Fibroblast of upper back skin (primary cell): ENCODE measurements at places on chromosomes 16 and 17.

- DNase-seq, result peak; percentile 30
These were observed 85.6 kb downstream of the OMG start for GRCh38 chr17:31211352-31212012.

DNA sequence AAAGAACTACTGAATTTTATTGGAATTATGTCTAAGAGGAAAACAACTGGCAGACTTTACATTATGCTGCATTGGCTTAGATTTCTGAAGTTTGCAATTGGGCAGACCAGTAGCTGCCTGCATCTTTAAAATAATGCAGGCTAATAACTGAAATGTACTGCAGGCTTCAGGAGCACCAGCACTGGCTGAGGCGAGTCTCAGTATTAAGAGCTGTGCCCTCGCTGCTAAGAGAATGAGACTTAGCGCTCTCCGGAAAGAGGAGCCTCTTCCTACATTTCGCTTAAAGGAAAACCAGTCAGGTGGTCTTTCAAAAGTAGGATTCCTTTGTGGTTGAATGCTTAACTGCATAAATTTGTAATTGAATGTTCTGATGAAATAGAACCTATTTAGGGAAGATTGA, 885 bp downstream of the CNTNAP4 start:
- DNase-seq, result no peak

DNA sequence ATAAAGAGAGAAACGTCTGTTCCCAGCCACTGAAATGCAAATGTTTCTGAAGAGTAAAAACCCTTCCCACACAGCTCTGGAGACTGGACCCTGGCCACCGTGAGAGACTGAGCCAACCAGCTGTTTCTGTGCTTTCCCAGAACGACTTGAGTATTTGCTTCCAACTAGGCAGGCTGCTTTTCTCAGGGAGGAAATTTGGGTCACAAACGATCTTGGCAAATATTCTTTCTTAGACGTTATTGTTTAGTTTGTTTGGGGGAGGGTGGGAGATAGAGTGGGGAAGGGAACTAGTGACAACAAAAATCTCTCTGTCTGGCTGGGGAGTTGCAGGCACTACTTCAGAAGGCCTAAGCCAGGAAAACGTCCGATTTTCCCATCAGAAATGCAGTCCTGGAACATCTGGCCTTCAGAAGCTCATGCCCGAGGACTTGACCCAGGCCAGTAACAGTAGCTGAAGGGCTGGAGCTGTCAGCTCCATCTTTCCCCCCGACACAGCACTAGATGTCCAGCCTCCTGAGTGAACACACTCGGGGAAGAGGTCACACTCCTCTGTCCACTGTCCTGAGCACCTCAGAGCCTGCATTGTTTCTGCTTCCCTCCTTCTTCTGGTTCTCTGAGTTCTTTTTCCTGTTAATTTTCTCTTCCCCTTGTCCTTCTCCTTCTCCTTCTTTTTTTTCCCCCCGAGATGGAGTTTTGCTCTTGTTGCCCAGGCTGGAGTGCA, 4.0 kb downstream of the CCDC92B start:
- DNase-seq, result no peak

- DNase-seq, result peak; percentile 80
These were observed 32.7 kb downstream of the ITGB3 start for GRCh38 chr17:47286198-47286914.

DNA sequence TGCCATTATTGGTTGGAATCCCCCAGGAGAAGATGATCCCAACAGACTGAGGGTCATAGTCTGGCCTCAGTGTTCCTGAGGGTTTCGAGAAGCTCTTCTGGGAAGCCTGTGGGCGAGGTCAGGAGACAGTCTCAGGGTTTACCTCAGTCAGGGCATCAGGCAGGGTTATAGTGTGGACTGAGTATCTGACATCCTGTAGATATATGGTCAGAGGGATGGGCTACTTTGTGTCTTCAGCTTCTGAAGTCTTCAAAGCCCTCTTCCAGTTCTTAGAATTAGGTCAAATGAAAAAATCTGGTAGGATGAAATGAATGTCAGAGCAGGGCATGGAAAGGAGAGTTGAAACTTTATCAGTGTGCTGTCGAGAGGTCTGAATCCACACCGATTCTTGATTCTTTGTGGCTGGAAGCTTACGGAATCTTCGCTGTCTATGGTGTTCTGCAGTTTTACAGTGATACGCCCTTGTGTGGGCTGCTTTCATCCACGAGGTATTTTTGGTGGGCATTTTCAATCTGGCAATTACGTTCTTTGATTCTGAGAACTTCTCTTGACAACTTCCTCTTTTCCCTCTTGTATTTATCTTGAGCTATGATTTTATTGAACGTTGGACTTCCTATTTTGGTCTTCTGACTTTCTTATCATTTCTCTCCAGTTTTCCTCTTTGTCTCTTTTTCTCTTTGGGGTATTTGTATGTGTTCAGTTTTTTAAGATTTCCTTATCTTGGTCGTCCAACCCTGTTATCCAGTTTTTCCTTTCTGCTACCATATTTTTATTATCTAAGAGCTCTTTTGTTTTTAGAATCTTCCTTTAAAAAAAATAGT, 30.4 kb downstream of the BPTF start:
- no peak for DNase-seq

- DNase-seq, result no peak
These were observed 161.5 kb downstream of the FTO start for GRCh38 chr16:53865494-53865863.

DNA sequence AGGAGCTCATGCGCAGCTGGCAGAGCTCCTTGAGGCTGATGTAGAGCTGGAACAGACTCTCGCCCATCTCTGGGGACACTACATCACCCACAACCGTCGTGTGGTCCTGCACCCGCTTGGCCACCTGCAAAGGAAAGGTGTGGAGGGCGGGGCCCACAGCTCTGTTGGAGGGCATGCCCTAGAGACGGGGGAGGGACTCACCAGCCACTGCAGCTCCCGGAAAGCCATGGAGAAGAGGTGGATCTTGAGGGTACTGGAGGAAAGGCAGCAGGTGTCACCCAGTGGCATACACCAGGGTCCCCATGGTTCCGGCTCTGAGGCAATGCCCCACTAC, 8.6 kb downstream of the UNC13D start:
- no peak for DNase-seq

DNA sequence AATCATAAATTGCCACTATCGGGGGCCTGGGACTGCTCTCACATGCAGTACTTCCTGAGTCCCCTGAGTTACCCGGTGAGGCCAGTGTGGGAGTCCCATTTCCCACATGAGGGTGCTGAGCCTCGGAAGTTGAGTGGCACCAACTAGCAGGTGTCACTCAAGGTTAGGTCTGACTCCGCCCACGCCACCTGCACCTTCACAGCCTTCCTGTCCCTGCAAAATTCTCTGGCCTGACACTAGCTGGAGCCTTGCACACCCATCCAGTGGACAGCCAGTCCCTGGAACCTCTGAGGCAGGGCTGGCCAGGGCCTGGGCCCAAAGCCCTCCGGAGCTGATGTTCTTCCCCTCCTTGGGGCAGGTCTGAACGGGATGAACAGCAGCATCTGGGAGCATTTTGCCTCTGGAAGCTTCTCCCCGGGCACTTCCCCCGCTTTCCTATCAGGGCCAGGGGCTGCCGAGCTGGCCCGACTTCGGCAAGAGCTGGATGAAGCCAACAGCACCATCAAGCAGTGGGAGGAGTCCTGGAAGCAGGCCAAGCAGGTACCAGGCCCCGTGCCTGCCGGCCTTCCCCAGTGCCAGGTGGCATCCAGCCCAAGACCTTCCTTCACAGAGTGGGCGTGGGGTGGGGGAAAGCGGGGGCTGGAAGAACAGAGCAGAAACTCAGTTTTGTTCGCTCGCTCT, 21.9 kb downstream of the UNC13D start:
- DNase-seq, result no peak

DNA sequence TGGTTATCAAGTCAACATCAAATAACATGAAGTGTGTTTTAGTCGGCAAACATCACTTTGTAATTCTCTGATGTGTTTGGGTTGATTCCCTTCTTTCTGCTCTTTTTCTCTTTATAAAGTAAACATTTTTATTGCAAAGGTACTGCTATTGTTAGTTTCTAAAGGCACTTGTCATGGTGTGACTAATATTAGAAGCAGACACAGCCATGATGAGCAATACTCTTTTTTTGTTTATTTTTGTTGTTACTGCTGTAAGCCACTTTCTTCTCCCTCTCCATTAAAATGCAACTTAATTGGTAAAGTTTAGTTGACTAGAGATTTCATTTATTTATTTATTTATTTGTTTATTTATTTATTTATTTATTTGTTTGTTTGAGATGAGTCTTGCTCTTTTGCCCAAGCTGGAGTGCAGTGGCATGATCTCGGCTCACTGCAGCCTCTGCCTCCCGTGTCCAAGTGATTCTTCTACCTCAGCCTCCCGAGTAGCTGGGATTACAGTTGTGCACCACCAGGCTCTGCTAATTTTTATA, 424.7 kb downstream of the WWOX start:
- no peak for DNase-seq

DNA sequence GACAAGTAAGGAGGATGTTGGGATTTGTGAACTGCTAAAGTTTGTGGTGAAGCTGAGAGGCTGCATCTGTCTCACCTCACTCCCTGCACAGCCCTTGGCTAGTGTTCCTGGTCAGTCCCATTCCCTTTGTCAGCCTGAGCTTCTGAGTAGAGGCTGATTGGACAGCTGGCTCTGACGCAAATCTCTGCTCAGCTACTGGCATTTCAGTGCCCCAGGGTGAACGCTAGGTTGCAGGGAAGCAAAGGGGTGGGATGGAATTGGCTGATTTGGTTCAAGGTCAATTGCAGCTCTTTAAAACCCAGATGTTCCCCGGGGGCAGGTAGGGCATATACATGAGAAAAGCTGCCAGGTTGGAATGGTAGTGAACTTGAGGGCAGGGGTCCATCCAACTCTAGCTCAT, 23.1 kb upstream of the CNOT1 start:
- DNase-seq, result no peak

DNA sequence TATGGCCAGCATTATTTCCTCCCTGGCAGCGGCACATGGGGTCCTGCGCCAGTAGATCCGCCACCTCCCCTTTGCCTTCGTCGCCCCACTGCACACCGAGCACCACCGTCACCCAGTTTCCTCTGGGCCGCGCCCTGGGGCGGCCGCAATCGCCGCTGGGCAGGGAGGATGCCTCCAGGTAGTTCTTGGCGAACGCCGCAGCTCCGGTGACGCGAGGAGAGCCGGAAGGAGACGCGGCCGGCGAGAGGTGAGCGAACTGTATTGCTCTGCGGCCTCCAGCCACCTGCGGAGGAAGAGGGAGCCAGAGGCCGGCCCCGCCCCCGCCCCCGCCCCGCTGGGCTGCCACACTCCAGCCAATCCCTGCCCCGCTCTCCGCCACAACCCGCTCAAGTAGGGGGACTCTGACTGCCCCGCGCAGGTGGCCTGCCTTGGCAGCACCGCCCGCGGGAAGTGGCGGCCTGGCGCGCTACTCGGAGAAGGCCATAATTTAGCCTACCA, 11.8 kb upstream of the SLFN13 start:
- DNase-seq, result no peak

DNA sequence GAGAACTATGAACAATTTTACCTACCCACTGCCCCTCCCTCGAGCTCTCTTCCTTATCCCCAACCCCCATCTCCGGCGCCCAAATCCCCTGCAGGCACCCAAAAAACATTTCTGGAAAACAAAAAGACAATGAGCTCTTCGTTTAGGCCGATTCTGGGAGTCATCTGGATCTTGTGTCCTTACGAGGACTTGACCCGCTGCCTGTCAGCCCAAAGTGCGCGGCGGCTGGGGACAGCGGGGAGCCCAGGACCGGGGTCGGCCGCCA, 524 bp downstream of the STRADA start:
- DNase-seq, result no peak

GRCh38 chr16:28112908-28113307, 49.4 kb upstream of the GSG1L start:
- DNase-seq, result no peak

GRCh38 chr16:83404261-83404660, 403.5 kb upstream of the HSBP1 start:
- no peak for DNase-seq

GRCh38 chr16:84652566-84652965, 4.3 kb downstream of the KLHL36 start:
- no peak for DNase-seq

GRCh38 chr17:63476854-63477479, at the start of gene ACE:
Gene ACE, plus strand, starts transcription at chr17:63477061. Its CDS starts 34 bp downstream, at chr17:63477095.
- DNase-seq, result peak; percentile 6

- DNase-seq, result no peak
These were observed 77.6 kb downstream of the PLD6 start for GRCh38 chr17:17128476-17129075.

DNA sequence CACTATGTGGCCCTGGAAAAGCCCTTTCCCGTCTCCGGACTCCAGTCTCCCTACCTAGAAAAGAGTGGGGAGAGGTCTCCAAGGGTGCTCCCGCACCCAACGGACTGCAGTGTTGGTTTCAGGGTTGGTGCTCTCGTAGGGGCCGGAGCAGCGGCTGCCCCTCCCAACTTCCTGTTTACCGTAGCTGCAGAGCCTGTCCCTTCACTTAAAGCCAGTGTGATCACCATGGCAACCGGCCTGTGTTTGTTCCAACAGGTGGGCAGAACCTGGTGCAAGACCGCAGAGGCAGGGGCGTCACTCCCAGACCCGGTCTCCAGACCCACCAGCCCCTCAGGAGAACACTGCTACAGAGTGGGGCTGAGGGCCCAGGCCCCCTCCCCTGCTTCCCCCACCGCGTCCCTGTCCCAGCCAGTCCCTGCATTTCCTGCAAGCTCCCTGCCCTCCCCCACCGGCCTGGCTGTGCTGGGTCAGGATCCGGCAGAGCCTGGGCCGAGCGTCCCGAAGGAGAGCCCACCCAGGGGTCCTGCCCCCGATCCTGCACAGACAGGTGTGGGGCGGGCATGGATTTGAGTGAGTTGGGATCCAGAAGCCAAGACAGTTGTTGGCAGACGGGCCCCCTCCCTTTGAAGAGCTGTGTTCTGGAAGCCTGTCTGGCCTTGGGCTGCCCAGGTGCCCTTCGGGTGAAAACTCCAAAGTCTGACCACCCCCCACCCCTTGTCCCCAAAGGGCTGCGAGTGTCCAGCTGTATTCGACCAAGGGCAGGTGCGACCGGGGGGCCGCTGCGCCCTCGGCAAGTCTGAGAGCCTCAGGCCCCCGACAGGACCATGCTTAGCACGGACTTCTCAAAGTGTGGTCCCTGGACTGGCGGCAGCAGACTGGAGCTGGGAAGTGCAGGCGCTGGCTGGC, 1.5 kb upstream of the BAIAP3 start:
- DNase-seq, result no peak

- DNase-seq, result no peak
These were observed 387.1 kb downstream of the XYLT1 start for GRCh38 chr16:17083628-17084027.

DNA sequence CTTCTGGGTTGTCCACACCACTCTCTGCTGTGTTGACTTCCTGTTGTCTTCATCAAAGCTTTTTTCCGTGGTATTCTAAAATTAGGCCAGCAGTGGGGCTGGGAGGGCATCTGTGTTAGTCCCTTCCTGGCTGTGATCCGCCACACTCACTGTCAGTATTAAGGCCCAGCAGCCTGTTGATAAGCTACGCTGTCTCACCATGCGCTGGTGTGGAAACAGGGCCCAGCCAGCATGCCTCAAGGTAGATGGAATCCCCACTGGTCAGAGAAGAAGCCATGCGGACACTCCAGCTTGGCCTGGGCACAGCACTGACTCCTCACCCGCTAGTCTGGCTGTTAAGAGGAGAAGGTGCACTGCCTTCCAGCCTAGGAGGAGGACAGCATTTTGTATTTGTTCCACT, 11.4 kb downstream of the CDR2L start:
- DNase-seq, result no peak

- DNase-seq, result no peak
These were observed 3.0 kb upstream of the UBB start for GRCh38 chr17:16377941-16378341.
